Naive thymus-derived CD4-positive, alpha-beta T cell (primary cell): ENCODE measurements at places on chromosomes 5 and 9. TPM values are rescaled to one million over a fixed set of nuclear protein-coding genes. Genes with fewer than 3 reads are reported as not detected.
A peak's percentile ranks its signal among the peaks of the same experiment; 100 is the strongest.

SLC44A1 gene
- 11.1 TPM for total RNA-seq

GRCh38 chr5:27489701-27490100, 451.3 kb upstream of the CDH9 start:
- no peaks in the 10 kb centered on the region for H3K27me3 ChIP-seq
- no peaks in the 10 kb centered on the region for H3K36me3 ChIP-seq
- no peak overlapping the region for H3K27ac ChIP-seq
- no peaks in the 10 kb centered on the region for H3K4me1 ChIP-seq
- DNase-seq, result no peak
- no peak overlapping the region for H3K4me3 ChIP-seq

GRCh38 chr5:35856765-35857351, at the start of gene IL7R:
Gene IL7R (plus strand): TSS chr5:35856891. CDS start chr5:35856978, 87 bp downstream.
- no peaks in the 10 kb centered on the region for H3K27me3 ChIP-seq
- peak; percentile 82 for DNase-seq
- H3K4me1 ChIP-seq, result peaks cover 42% of the 10 kb centered on the region
- H3K36me3 ChIP-seq, result peaks cover 37% of the 10 kb centered on the region
- peak within 1 kb of the TSS; percentile 80 for H3K4me3 ChIP-seq
- H3K27ac ChIP-seq, result peak within 1 kb of the TSS; percentile 98

- H3K4me3 ChIP-seq, result no peak overlapping the region
- H3K27ac ChIP-seq, result no peak overlapping the region
- DNase-seq, result no peak
- no peaks in the 10 kb centered on the region for H3K36me3 ChIP-seq
- no peaks in the 10 kb centered on the region for H3K27me3 ChIP-seq
- H3K4me1 ChIP-seq, result no peaks in the 10 kb centered on the region
These were observed 211.5 kb downstream of the PAPPA start for GRCh38 chr9:116365056-116365471.

LOX gene
- not detected for total RNA-seq

OBP2B gene
- total RNA-seq, result not detected

DNA sequence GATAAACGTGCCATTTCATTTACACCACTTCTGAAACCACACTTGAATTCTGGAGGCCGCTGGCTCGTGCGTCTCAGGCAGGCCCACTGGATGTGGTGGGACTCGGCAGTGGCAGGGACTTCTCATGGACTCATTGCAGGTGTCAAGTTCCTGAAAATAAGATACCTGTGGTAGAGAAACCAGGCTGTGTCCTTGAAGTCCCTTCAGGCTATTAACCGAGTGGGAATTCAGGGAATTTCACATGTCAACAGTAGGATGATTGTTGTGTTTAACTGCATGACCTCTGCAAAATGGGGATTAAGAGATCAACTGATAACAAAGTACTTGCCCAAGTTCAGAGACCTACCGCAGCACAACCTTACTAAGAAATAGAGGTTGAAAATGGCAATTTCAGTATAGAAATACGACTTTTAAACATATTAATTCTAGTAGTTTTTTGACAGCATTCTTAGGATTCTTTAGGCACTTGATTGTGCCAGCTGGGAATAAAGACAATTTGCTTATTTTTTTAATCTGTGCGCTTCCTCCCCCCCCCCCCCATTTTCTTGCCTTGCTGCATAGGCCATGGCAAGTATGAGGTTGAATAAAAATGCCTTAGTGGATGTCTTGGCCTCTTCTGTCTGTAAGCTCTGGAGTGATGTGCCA, 26.8 kb downstream of the TRIP13 start:
- H3K4me3 ChIP-seq, result no peak overlapping the region
- no peaks in the 10 kb centered on the region for H3K36me3 ChIP-seq
- H3K4me1 ChIP-seq, result no peaks in the 10 kb centered on the region
- DNase-seq, result no peak

- no peak overlapping the region for H3K27ac ChIP-seq
- no peak for DNase-seq
- H3K4me1 ChIP-seq, result peaks cover 7% of the 10 kb centered on the region
- H3K36me3 ChIP-seq, result no peaks in the 10 kb centered on the region
- H3K4me3 ChIP-seq, result no peak overlapping the region
- no peaks in the 10 kb centered on the region for H3K27me3 ChIP-seq
These were observed 143.4 kb upstream of the KLF9 start for GRCh38 chr9:70557661-70558369.

HSPA9 gene
- 274 TPM for total RNA-seq

GRCh38 chr5:80034559-80034958, 589 bp upstream of the THBS4 start:
- H3K4me3 ChIP-seq, result no peak overlapping the region
- no peaks in the 10 kb centered on the region for H3K36me3 ChIP-seq
- H3K27me3 ChIP-seq, result no peaks in the 10 kb centered on the region
- DNase-seq, result no peak
- H3K4me1 ChIP-seq, result no peaks in the 10 kb centered on the region
- no peak overlapping the region for H3K27ac ChIP-seq

S1PR3 gene
- not detected for total RNA-seq

DNA sequence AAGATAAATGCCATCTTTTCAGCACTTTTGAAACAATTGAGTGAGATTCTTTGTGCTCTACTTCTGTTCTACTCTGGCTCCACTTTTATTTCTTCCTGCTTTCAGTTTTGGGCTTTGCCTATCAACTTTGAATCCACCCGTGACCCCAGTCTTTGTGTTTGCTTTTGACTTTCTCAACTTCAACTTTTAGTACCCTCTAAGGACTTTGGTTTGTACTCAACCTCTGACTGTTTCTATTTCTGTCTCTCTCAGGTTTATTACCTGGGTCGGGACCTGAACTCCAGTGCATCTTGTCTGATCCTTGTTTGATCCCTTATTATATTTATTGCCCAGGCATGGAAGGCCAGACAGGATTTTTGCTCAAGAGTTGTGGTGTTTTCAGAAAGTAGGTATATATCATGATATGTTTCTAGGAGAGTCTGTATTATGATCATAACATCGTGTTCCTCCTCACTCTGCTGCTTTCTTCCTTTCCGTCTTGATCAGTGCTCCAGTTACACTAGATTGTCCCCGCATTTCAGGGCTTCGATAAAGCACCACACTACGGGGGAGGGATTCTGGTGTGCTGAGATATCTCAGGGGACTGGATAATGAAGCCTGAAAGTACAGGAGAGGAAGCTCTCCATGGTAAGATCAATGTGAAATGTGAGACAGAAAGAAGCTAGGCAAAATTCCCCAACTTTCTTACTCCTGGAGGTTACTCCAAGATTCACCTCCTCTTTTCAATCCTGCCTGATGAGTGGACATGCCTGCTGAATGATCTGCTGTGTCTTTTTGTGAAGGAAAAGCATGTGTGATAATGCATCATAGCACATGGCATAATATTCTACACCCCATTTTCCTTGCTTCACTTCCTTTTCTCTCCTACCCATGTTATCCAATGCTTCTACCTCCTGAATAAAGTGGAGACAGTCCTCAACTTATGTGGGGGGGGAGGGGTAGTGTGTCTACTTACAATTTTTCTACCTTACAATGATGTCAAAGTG, 155.5 kb upstream of the GRIN3A start:
- no peak for DNase-seq
- no peak overlapping the region for H3K27ac ChIP-seq
- no peaks in the 10 kb centered on the region for H3K4me1 ChIP-seq
- no peaks in the 10 kb centered on the region for H3K36me3 ChIP-seq

OR1L6 gene
- not detected for total RNA-seq

DNA sequence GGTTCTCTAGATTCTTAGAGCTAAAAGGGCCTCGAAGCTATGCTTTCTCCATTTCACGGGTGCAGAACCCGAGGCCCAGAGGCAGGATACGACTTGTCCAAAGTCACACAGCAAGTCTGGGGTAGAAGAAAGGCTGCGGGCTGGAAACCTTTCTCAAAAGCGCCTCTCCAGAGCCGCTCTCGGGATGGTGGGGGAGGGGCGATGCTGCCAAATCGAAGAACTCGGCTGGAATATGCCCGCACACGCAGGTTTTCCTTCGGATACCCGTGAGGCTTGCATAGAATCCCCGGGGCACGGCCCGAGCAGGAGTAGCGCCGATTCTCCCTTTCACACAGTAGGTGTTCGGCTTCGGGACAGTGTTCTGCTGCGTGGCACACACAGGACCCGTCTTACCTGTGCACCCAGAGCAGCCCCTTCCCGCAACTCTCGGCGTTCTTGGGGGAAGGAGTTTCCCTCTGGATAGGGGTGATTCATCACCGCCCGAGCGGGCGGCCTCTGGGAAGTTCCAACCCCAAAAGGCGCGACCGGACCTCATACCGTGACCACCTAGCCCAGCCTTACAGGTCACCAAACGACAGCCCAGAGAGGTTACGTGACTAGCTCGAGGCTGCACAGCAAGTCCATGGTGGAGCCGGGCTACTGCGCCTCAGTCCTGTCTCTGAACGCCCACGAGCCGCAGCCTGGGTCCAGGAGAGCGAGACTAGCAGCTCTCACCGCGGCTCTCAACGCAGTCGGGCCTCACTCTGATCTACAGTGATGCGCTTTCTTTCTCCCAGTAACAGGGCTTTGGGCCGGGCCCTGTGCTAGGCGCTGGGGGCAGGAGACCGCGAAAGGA, 4.1 kb downstream of the PAX5 start:
- H3K4me3 ChIP-seq, result no peak overlapping the region
- no peak for DNase-seq
- H3K27ac ChIP-seq, result no peak overlapping the region
- no peaks in the 10 kb centered on the region for H3K36me3 ChIP-seq
- H3K27me3 ChIP-seq, result peaks cover 36% of the 10 kb centered on the region

DNA sequence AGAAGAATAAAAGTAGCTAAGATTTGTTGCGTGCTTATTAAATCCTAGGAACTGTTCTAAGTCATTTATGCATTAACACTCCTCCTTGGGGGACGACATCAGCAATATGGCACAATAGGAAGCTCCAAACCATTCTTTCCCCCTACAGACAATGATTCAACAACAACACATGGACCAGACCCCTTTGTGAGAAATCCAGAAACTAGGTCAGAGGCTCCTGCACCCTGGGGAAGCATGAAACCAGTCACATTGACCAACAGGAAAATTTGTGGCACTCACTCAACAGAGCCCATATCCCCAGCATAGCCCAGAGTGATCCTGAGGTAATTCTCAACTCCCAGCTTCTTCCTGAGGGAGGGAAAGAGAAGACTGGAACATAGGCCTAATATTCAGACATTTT, 294.4 kb downstream of the HINT1 start:
- no peaks in the 10 kb centered on the region for H3K36me3 ChIP-seq
- no peaks in the 10 kb centered on the region for H3K27me3 ChIP-seq
- DNase-seq, result no peak
- no peak overlapping the region for H3K4me3 ChIP-seq
- H3K27ac ChIP-seq, result no peak overlapping the region

DNA sequence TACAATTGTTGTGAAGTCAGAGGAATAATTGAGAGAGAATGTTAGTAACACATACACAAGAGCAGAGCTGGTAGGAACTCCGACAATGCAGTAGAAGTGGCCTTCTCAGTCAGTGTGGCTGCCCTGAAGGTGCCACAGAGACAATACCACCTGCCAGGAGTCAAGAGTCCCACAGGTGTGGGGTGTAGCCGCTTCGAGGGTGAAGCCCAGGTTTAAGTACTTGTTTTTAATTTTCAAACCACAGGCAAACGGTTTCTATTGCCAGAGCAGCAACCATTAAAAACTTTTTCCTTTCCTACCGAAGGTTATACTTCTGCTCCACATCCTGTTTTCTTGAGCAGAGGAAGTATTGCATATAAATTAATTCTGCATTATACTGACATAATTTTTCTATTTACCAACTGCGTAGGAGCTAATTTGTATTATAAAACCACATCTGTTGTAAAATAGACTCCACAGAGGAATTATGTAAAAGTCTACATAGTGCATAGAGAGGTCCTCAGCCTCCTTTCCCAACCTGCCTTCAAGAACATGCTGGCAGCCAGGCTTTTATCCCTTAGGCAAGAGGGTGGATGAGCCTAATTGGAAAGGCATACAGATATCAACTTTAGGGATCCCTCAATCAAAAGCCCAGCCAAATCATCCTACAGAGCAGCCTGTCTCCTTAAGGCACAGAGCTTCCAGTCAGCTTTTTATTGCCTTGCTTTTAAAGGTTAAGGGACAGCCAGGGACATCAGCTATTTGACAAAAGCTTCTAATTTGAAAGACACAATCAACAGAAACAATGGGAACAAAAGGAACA, 12.9 kb upstream of the ACTBL2 start:
- peak; percentile 5 for DNase-seq
- H3K27ac ChIP-seq, result peak overlapping the region; percentile 50
- no peaks in the 10 kb centered on the region for H3K4me1 ChIP-seq
- H3K4me3 ChIP-seq, result no peak overlapping the region

DNA sequence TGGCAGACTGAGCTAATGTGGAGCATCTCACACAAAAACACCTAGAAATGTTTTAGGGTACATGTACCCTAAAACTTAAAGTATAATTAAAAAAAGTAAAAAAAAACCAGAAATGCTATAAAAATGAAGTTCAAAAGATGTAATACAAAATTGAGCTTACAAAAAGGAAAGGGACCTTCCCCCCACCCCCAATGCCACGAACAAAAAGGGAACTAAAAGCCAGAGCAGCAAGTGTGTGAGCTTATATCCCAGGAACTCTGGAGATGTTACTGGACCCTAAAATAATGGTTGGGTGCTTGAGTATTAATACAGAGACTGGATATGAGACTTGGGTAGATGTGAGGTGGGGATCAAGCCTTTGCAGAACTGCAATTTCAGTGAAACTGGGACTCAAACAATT, 11.0 kb downstream of the SPATA9 start:
- H3K36me3 ChIP-seq, result no peaks in the 10 kb centered on the region
- no peak overlapping the region for H3K27ac ChIP-seq
- no peak overlapping the region for H3K4me3 ChIP-seq
- H3K4me1 ChIP-seq, result no peaks in the 10 kb centered on the region

- H3K4me3 ChIP-seq, result no peak overlapping the region
- no peaks in the 10 kb centered on the region for H3K27me3 ChIP-seq
- no peaks in the 10 kb centered on the region for H3K36me3 ChIP-seq
- no peak for DNase-seq
- H3K4me1 ChIP-seq, result no peaks in the 10 kb centered on the region
These were observed 103.2 kb downstream of the MED27 start for GRCh38 chr9:131976157-131977108.

DNA sequence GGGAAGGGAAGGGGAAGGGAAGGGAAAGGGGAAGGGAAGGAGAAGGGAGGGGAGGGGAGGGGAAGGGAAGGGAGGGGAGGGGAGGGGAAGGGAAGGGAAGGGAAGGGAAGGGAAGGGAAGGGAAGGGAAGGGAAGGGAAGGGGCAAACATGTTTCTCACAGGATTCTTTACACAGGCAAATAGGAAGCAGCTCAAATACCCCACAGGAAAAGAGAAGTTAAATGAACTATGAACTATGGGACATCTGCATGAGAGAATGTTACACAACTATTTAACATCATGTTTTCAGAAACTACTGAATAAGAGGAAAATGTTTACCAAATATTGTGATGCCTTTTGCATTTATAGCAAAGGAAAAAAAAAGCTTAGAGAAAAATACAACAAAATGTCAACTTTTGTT, 125.4 kb upstream of the SLC30A5 start:
- no peak overlapping the region for H3K4me3 ChIP-seq
- H3K36me3 ChIP-seq, result no peaks in the 10 kb centered on the region
- no peaks in the 10 kb centered on the region for H3K27me3 ChIP-seq

GRCh38 chr5:9445826-9446388, 100.0 kb downstream of the SEMA5A start:
- H3K36me3 ChIP-seq, result no peaks in the 10 kb centered on the region
- no peak overlapping the region for H3K27ac ChIP-seq
- H3K27me3 ChIP-seq, result no peaks in the 10 kb centered on the region
- no peak for DNase-seq
- H3K4me3 ChIP-seq, result no peak overlapping the region
- H3K4me1 ChIP-seq, result no peaks in the 10 kb centered on the region

SMAD5 gene
- total RNA-seq, result 1.9 TPM

- no peak for DNase-seq
- H3K36me3 ChIP-seq, result no peaks in the 10 kb centered on the region
- H3K27ac ChIP-seq, result no peak overlapping the region
- no peaks in the 10 kb centered on the region for H3K27me3 ChIP-seq
- no peak overlapping the region for H3K4me3 ChIP-seq
These were observed 131.2 kb upstream of the LMX1B start for GRCh38 chr9:126482361-126483044.

SLC25A2 gene
- total RNA-seq, result 0.49 TPM
